ENCODE measurements at places on chromosomes 7 and 10. TPM values are rescaled to one million over a fixed set of nuclear protein-coding genes. Genes with fewer than 3 reads are reported as not detected.

DNA sequence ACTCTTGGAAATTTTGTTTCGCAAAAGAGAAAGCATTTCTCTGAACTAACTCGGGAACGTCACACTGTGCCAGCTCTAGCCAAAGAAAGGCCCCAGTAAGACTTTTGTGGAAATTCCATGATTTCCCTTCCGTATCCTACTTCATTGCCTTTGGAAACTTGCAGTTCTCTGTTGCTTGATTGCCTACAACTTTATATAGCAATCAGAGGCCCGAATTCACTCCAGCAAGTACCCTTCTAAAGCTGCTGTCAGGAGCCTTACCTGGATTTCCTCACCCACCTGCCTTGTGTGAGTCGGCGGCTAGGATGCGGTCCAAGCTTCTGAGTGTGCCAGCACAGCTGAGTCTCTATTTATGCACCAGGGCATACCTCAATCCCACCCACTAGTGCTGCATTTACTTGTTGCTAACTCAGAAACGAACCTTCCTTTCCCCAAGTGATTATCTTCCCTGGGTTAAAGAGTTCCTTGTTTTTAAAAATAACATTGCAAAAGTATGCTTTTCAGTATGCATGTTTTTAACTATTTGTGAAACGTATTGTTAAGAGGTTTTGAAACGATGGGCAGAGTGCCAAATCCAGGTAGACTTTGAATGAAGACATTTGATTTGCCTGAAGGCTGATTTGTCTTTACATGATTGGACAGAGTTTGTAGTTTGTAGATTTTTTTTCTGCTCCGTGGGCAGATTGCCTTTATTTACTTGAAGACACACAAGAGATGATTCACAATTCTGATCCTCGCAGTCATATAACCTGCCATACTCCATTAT is at the start of gene AGR2:
AGR2 (minus strand) TSS at position 326 of the 766 bp plus-strand sequence. CDS start 3,203 bp downstream, outside the sequence.
- H3K27ac ChIP-seq, result no peak within 1 kb of the TSS
- H3K36me3 ChIP-seq, result no peaks in the 10 kb centered on the region
- peaks cover 23% of the 10 kb centered on the region for H3K4me1 ChIP-seq

- no peak overlapping the region for H3K4me3 ChIP-seq
- no peaks in the 10 kb centered on the region for H3K27me3 ChIP-seq
- no peak overlapping the region for H3K27ac ChIP-seq
- no peaks in the 10 kb centered on the region for H3K36me3 ChIP-seq
Measured at GRCh38 chr7:48130658-48131108, 40.6 kb upstream of the ABCA13 start.

DNA sequence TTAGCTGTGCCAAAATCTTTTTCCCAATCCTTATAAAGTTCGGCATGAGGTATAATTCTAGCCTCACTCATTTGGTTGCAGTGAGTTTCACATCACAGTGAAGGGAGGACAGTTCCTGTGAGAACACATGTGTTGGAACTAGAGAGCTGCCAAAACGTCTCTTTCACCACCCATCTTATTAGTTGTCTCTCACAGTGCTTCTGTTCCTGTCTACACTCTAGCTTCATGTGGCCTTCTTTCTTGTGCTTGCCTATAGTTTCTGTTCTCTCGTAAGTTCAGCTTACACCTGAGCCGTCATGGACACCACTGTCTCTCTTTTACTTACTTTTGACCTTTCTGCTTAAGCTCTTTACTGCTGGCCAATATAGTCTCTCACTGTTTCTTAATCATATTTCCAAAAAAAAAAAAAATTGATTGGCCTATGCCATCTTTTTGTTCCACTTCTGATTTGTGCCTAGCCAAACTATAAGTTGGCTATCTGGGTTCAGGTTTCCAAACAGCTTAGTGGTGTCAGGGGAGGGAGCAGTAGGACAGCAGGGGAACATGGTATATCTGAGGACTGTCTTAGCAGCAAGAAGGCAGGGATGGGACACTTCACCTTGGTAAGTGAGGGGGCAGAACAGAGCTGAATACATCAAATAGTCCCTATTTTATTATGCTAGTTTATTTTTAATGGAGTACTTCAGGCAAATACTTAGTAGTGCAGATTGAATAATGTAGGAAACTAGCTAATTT is 38.0 kb downstream of the ZNRF2 start:
- DNase-seq, result no peak
- H3K36me3 ChIP-seq, result no peaks in the 10 kb centered on the region
- no peak overlapping the region for H3K4me3 ChIP-seq
- H3K4me1 ChIP-seq, result peaks cover 15% of the 10 kb centered on the region
- no peak overlapping the region for H3K27ac ChIP-seq

ZPBP gene
- total RNA-seq, result not detected

DNA sequence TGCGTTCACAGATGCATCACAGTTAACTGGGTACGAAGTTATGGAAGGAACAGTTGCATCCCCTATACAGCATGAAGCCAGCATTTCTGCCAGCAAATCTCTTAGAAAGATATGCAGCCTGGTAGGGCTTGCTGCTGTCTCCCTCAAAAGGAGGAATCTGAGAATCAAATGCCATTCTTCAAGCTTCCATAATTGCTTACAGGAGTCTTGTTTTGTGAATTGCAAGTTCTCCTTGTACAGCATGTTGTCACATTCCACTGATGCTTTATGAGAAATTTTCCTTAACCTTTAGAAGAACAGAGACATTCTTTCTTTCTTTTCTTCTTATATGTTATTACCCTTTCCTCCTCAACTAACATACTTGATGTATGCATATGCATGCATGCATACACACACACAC is 134.6 kb downstream of the CHRM2 start:
- no peaks in the 10 kb centered on the region for H3K36me3 ChIP-seq
- H3K27me3 ChIP-seq, result no peaks in the 10 kb centered on the region
- no peaks in the 10 kb centered on the region for H3K4me1 ChIP-seq
- no peak overlapping the region for H3K27ac ChIP-seq

BAMBI gene
- 13.2 TPM for total RNA-seq

GRCh38 chr10:71302874-71303568 is 16.0 kb upstream of the SLC29A3 start:
- H3K4me3 ChIP-seq, result no peak overlapping the region
- peak; percentile 65 for DNase-seq
- peaks cover 2% of the 10 kb centered on the region for H3K27me3 ChIP-seq
- no peaks in the 10 kb centered on the region for H3K36me3 ChIP-seq
- H3K27ac ChIP-seq, result no peak overlapping the region
- peaks cover 9% of the 10 kb centered on the region for H3K4me1 ChIP-seq
